Esophagus squamous epithelium (tissue), 5 donors: ENCODE measurements at places on chromosomes 12 and 14.

DNA sequence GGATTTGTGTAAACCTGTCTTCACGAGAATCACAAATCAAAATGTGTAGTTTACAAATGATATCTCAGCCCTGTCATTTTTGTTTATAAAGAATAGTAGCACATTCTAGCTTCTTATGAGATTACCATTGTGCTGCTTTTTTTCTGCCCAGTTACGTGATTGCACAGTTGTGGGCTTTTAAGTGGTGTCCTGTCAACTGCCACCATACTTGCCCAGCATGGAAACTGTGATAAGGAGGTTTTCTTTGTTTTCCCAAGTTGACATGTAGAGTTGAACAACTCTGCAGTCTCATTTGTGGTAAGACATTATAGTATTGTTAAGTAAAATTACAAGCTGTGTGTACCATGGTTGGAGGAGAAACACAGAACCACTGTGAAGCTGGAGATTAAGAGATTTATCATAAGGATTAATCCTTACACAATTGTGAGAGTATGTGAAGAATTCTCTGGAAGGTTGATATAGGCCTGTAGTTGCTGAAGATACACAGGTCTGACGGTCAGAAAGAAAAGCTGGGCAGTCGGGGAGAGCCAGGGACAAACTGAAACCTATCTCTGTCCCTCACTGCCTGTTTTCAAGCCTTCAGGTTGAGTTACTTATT is 12.2 kb downstream of the CHURC1 start:
- DNase-seq, result no peak

DNA sequence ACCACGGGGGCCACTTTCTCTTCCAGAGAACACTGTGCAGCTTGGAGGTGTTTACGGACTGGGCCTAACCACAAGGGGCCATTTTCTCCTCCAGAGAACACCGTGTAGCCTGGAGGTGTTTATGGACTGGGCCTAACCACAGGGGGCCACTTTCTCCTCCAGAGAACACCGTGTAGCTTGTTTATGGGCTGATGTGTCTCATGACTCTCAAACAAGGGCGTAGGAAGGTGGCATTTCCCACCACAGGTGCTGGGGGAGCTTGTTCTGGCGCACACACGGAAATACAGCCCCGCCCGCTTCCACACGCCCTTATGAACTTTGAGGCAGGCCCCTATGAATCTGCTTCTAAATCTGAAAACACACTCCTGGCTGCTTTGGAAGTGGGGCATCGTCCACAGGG is 174.6 kb upstream of the SFSWAP start:
- no peak for DNase-seq

- DNase-seq, result no peak
Measured at GRCh38 chr14:35197015-35197414, 74.7 kb downstream of the PRORP start.

- DNase-seq, result no peak
Measured at GRCh38 chr12:5439788-5440300, 7.9 kb downstream of the NTF3 start.

DNA sequence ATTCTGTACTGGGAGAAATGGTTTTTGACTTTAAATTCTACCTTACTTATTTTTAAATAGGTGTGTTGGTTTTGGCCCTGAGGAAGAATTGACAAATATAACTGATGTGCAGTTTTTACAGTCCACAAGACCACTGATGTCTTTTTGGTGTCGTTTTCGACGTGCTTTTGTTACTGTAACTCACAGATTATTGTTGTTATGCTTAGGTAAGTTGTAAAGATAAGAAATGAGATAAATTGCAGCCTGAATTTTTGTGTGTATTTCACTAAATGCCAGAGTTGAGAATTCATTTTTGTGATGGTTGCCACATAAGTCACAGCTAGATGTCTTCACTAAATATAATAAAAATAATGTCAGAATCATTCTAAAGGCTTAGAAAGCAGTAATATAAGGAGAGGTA is 39.9 kb upstream of the MSRB3 start:
- no peak for DNase-seq

- DNase-seq, result no peak
Measured at GRCh38 chr14:41549821-41550607, 56.7 kb upstream of the LRFN5 start.

GRCh38 chr14:94145902-94146527 is 16.6 kb upstream of the IFI27L2 start:
- DNase-seq, result no peak

GRCh38 chr14:26859483-26859882 is 261.6 kb upstream of the NOVA1 start:
- no peak for DNase-seq

DNA sequence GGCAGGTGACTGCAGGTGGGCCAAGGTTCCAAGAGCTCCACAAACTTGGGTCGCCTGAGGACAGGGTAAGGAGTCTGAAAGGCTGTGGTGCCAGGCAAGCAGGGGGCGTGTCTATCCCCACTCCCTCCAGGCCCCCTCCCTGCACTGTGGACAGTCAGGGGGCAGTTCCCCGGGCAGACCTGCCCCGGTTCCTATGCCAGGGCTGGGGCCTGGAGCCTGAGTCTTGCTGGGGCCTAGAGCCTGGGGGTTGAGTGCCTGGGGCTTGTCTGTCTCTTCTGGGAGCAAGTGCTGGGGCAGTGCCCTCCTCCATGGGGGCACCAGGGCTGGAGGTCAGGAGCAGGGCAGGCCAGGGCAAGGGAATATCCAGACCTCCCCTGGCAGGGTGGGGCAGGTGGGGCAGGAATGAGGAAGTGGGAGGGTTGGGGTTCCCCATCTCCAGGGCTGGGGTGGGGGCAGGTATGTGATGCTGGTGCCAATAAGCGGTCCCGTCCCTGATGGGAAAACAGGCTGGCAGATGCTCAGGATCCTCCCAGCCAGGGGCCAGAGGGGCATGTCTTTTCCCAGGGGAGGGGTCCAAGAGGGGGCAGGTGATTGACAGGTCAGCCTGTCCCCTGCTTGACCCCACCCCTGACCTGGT is 11.9 kb upstream of the TNFAIP2 start:
- DNase-seq, result no peak

DNA sequence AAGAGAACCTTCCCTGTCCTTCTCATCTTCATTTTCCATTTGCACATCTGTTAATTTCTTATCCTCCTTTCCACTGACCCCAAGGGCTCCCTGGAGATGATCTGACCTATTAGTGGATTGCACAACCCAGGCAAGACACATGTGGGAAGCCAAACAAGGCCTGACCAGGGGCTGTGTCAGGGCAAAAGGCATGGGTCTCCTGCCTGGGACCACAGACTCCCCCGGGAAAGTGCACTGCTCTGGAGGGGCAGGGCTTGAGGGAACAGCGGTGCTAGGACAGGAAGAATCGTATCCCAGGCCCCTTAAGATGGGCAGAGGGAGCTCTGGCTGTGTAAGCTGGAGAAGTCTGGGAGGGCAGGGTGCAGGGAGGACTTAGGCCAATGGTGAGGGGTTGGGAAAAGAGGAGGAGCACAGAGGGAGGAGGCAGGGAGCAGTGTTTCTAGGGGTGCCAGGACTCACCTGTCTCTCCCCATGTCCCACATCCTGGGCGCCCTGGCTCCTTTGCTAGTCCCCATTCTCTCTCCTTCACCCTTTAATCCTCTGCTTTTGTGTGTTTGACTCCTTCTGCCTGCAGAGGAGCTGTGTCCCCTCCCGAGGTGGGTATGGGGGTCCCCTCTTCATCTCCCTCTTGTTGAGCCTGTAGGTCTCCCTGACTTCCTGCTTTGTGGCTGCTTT is 25.3 kb downstream of the PLEKHG3 start:
- DNase-seq, result no peak

GRCh38 chr14:100726550-100727085 is at the start of gene DLK1:
TSS of gene DLK1 (plus strand) at chr14:100726892. CDS start at chr14:100727069, 177 bp downstream.
- no peak for DNase-seq

DNA sequence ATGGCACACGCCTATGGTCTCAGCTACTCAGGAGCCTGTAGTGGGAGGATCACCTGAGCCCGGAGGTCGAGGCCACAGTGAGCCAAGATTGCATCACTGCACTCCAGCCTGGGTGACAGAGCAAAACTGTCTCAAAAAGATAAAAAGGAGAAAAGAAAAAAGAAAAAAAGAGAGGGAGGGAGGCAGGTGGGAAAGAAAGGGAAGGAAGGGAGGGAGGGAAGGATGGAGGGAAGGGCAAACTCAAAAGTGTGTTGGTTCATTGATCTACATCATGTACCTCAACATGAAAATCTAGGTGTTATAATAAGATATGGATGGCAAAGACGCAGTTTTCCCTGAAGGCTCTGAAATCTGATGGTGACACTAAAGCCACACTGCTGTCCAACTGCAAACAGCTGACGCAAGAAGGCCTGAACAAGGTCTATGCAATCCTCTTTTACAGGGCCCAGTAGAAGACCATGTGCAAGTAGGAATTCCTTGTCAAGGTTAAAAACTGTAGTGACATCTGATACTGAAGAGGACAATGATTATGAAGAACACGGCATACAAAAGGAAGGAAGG is 143.6 kb downstream of the ITPR2 start:
- no peak for DNase-seq

DNA sequence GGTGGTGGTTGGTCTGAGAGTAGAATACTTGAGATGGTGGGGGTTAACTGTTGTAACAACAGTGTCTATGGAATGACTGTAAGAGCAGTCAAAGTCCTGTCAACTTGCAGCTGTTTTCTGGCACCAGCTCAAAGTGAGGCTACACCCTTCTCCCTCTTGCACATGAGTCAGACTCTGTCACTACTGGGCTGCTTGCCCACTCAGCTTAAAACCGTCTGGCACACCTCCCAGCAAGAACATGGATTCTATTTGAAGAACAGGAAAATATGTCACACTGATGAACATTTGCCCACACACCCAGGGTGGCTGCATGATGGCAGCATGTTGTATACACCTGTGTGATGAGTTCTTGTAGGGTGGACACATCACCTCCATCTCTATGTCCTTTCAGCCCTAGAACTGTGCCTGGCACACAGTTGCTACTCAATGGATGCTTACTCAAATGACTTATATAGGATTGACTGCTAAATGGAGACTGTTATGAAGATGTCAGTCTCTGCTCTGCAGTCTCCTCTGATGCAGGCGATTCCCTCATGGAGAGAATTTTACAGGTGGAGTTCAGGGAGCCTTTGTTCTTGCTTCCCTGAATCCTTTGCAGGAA is 19.3 kb upstream of the SERPINA6 start:
- peak; percentile 32 for DNase-seq

DNA sequence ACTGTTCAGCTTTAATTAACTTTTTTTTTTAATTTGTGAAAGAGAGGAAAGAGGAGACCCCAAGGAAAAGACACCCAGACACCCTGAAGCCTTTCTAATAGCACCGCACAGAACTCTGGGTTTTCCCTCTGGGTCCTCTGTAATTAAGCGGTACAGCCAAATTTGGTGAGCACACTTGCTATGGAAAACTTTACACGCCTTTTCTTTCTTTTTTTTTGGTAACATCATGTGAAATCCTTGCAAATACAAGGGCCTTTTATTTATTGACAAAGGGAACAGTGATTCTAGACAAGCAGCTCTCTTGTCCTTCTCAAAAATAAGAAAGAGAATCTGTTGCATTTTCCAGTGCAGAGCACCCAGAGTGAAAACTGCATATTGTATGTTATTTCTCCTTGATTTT is 44.4 kb upstream of the CPM start:
- no peak for DNase-seq

GRCh38 chr12:121866331-121866730 is 7.7 kb upstream of the HPD start:
- no peak for DNase-seq

DNA sequence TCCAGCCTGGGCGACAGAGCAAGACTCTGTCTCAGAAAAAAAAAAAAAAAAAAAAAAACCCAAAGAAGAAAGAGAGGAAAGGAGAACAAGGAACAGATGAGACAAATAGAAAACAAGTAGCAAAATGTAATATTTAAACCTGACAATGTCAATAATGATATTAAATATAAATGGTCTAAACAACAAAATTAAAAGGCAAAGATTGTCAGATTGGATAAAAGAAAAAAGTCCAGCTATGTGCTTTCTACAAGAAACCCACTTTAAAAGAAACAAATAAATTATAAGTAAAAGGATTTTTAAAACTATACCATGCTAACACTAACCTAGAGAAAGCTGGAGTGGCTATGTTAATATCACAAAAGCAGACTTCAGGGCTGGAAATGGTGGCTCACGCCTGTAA is 29.7 kb upstream of the APOF start:
- DNase-seq, result no peak

DNA sequence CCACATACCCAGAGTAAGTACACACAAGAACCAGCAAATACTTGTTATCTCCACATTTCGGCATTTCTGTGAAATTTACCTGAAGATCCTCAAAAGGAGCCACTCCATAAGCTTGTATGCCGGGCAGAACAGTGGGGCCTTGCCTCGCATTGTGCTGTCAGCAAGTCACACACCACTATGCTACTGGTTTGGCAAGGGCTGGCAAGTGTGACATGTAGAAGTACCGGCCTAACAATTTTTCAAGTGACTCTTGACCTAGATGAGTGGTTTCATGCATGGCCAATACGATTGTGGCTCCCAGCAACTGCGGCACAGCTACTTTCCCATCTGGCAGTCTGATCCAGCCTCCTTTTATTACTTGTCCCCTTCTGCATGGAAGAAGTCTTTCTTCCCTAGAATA is 69.8 kb downstream of the GAS2L3 start:
- DNase-seq, result no peak

DNA sequence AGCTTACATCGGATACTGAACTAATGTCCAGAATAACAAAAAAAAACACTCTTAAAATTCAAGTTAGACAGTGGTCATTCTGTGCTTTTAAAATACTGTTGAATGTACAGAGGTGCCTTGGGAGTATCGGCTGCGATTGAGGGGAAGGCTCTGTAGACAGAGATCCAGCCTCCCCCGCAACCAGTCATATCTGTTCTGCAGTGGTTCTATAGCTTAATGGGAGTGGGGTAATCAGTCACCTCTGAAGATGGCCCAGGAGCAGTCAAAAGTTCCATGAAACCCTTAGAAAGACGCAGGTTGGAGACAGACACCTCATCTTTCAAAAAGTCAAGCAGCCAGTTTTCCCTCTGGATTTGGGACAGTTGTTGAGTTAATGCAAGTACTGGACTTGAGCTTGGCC is 1486.6 kb upstream of the TMEM132C start:
- DNase-seq, result no peak

- no peak for DNase-seq
Measured at GRCh38 chr12:53328043-53328435, 6.6 kb upstream of the AAAS start.

GRCh38 chr12:67998379-67998778 is 9.1 kb downstream of the IFNG-AS1 start:
- DNase-seq, result no peak
